Tracheal epithelial cell (primary cell): ENCODE measurements at places on chromosomes 7 and 10. TPM values are rescaled to one million over a fixed set of nuclear protein-coding genes. Genes with fewer than 3 reads are reported as not detected.

The CALML5 gene
- total RNA-seq: 4.3 TPM in 1 of 2 replicates, not detected in the other

The EBF3 gene
- total RNA-seq: not detected in 2 replicates

The ADIRF gene
- total RNA-seq: 2.4 and 72.5 TPM in 2 replicates

The VIPR2 gene
- not detected in 2 replicates for total RNA-seq

The CDC14C gene
- total RNA-seq: not detected in 2 replicates

The KNDC1 gene
- total RNA-seq: under 0.01 and 0.21 TPM in 2 replicates
